Calu3 (cell line): ENCODE measurements at places on chromosomes 3 and 15.

DNA sequence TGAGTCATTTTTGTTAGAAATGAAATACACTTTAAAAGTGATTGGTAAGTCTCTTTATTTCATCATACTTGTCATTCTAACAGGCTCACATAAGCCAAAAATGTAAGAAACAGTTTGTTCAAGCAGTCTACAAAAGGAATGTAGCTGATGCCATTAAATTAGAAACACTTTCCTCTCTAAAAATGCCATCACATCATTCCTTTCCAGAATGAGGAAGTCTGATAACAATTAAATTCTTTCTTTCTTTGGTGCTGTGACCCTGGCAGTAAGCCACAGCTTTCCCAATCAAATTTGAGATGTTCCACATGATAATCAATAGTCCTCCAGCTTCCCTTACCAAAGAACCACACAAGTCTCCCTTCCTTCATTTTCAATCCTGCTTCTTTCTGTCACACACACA is 9.4 kb upstream of the P2RY1 start:
- H3K4me3 ChIP-seq: no peak overlapping the region
- H3K4me1 ChIP-seq: peaks cover 6% of the 10 kb centered on the region
- H3K36me3 ChIP-seq: no peaks in the 10 kb centered on the region
- DNase-seq: peak; percentile 41
- H3K27me3 ChIP-seq: no peaks in the 10 kb centered on the region

DNA sequence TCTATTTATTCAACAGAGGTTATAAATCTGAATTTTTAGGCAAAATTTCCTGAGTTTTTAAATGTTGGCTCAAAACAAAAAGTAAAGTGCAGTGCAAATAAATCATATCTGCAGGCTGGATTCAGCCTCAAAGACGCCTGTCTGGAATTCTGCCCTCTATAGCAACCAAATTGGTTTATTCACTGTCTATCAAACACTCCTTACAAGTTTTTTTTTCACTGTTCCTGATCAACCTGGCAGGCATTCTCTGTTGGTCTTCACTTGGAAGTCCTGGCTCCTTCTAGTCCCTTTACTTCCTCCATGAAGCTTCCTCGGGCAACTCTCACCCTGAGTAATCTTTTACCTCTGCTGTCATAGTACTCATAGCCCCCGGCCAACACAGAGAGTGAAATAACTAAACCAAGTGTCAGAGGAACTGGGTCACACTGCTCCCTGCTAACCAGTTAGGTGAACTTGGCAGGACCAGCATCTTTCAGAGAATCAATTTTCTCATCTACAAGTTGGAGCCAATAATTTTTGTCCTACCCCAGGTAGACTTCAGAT is 36.8 kb upstream of the TIPARP start:
- no peak for DNase-seq
- H3K27me3 ChIP-seq: no peaks in the 10 kb centered on the region
- H3K36me3 ChIP-seq: no peaks in the 10 kb centered on the region
- no peaks in the 10 kb centered on the region for H3K4me1 ChIP-seq
- H3K27ac ChIP-seq: no peak overlapping the region
- no peak overlapping the region for H3K4me3 ChIP-seq

GRCh38 chr3:45098310-45098709 is 47.9 kb downstream of the CDCP1 start:
- H3K4me3 ChIP-seq: no peak overlapping the region
- H3K27ac ChIP-seq: no peak overlapping the region
- H3K36me3 ChIP-seq: peaks cover 24% of the 10 kb centered on the region
- no peak for DNase-seq

DNA sequence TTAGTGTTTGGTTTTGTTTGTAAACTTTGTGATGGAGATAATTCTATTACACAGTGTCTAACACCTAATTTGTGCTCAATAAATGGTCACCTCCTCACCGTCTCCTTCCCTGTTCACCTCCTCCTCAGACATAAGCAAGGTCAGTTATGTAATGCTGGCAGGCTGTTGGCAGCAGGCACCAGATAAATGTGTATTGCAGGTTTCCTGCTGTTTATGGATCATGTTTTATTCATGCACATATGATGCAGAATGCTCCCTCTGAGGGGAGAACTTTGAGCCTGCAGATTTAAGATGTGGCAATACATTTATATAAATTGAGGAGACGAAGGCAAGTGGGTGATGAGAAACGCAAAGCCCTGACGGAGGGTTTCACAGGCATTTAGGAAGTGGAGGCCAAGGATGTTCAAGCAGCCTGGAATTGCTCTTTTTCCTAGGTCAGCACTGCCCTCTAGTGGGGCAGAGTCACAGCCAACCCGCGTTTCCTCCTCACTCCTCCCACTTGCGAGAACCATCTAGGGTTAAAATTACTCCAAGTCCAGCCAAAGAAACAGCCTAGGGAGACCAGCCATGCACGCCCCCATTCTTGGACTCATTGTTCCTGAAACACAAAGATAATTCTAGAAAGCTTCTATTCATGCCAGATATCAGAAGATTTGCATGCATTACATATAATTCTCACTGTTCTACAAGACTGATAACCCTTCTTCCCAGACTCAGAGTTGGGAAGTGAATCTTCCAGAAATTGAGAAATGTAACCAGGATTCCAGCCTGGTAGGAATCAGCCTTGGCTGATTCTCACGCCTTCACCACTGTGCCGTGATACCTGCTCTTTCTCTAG is 228.7 kb downstream of the SLCO3A1 start:
- no peaks in the 10 kb centered on the region for H3K27me3 ChIP-seq
- peaks cover under 1% of the 10 kb centered on the region for H3K4me1 ChIP-seq
- no peaks in the 10 kb centered on the region for H3K36me3 ChIP-seq
- DNase-seq: peak; percentile 82
- no peak overlapping the region for H3K27ac ChIP-seq

DNA sequence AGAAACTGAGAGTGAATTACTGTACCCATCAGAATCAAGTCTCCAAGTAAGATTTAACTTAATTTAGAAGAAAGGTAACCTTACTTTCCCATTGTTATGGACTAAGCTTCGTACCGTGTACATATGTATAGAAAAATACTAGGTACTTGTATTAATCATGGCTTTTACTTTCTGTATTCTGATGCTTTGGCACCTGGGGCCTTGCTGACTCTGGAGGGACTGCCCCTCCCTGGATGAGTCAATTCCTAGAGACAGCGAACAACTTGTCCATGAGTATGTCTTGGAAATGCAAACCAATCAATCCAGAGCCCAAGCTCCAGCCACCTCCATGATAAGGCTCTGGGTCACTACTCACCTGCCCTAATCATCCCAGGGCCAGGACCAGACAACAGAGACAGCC is 50.0 kb upstream of the DGKG start:
- no peak overlapping the region for H3K4me3 ChIP-seq
- no peaks in the 10 kb centered on the region for H3K36me3 ChIP-seq
- no peak overlapping the region for H3K27ac ChIP-seq
- H3K4me1 ChIP-seq: peaks cover 30% of the 10 kb centered on the region
- H3K27me3 ChIP-seq: peaks cover 78% of the 10 kb centered on the region

DNA sequence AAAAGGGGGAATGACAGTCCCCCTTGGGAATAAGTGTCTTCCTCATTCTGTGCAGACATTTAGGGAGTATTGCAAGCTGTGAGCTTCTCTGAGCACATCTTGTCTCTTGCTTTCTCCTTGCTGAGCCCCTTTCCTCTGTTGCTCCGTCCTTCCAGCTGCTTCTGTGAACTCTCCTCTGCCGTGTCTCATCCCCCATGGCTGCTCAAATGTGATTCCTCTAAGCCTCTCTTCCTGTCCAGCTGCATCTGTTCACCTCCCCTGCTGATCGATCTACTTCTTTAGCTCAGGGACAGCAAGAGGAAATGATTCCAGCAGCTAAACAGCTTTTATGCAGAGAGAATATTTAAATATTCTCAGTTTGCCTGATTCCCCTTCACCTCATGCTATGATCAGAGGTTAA is 328.0 kb upstream of the DNAJC19 start:
- H3K36me3 ChIP-seq: no peaks in the 10 kb centered on the region
- DNase-seq: no peak
- no peaks in the 10 kb centered on the region for H3K4me1 ChIP-seq
- no peak overlapping the region for H3K27ac ChIP-seq
- H3K4me3 ChIP-seq: no peak overlapping the region

DNA sequence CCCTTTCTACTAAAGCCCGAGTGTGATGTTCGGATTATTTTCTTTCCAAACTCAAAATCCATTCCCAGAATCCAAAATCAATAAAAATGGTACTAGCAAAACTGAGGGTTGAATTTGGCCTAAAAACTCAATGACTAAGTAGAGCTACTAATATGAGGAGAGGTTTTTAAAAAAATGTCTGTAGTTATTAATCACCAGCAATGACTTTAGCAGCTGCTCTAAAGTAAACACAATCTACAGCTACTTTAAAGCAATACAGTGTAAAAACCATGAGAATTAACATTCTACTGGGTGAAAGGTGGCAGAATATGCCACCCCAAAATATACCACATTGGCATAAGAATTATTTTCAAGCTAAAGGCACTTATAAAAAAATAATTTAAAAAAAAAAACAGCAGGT is 23.5 kb downstream of the FHIT start:
- H3K4me1 ChIP-seq: no peaks in the 10 kb centered on the region
- H3K4me3 ChIP-seq: no peak overlapping the region
- H3K27ac ChIP-seq: no peak overlapping the region
- H3K36me3 ChIP-seq: no peaks in the 10 kb centered on the region
- no peaks in the 10 kb centered on the region for H3K27me3 ChIP-seq

DNA sequence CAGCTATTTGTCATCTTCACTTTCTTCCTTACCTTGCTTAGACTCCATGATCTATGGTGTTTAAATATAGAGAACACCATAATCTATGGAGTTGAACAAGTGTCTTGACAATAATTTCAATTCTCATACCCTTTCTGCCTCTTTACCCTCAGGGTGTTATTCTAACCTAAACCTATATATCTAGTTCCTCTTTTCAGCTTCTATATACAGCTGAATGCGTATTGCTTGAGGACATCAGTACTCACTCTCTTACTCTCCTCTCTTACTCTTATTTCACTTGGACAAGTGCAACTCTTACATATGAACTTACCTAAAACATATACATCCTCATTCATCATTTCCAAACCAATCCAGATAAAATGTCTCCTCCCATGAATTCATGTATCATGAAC is 187.1 kb downstream of the RAP2B start:
- no peaks in the 10 kb centered on the region for H3K36me3 ChIP-seq
- no peak overlapping the region for H3K27ac ChIP-seq
- H3K4me3 ChIP-seq: no peak overlapping the region

- peaks cover 29% of the 10 kb centered on the region for H3K4me1 ChIP-seq
- H3K27me3 ChIP-seq: no peaks in the 10 kb centered on the region
Observed at GRCh38 chr15:77430213-77430612, 9.5 kb downstream of the HMG20A start.

- H3K4me1 ChIP-seq: peaks cover 16% of the 10 kb centered on the region
- peaks cover 6% of the 10 kb centered on the region for H3K36me3 ChIP-seq
- H3K4me3 ChIP-seq: peak overlapping the region; percentile 76
- no peaks in the 10 kb centered on the region for H3K27me3 ChIP-seq
- peak overlapping the region; percentile 68 for H3K27ac ChIP-seq
- DNase-seq: peak; percentile 76
Observed at GRCh38 chr3:191499307-191500080, 38.5 kb downstream of the PYDC2 start.

DNA sequence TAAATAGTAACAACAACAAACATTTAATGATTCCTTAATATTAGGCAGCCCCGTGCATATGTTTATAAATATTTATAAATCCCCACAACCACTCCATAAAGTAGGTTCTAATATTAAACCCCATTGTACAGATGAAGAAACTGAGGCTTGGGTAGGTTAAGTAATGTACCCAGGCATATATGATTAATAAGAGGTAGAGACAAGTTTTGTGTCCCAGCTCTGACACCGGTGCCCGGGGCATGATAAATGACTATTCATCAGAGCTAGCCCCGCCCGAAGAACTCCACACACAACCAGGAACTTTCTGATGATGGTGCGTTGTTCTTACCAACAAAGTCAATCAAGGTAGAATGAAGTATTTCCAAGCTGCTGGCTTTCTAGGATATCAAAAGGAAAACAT is 19.4 kb downstream of the CDCP1 start:
- peak overlapping the region; percentile 75 for H3K27ac ChIP-seq
- peaks cover 23% of the 10 kb centered on the region for H3K36me3 ChIP-seq
- no peaks in the 10 kb centered on the region for H3K27me3 ChIP-seq
- peaks cover 49% of the 10 kb centered on the region for H3K4me1 ChIP-seq
- H3K4me3 ChIP-seq: no peak overlapping the region

GRCh38 chr15:98943051-98943508 is 64.5 kb downstream of the PGPEP1L start:
- H3K36me3 ChIP-seq: no peaks in the 10 kb centered on the region
- H3K4me1 ChIP-seq: no peaks in the 10 kb centered on the region
- H3K4me3 ChIP-seq: no peak overlapping the region
- H3K27me3 ChIP-seq: no peaks in the 10 kb centered on the region
- no peak for DNase-seq
- H3K27ac ChIP-seq: no peak overlapping the region

GRCh38 chr3:172698631-172699030 is 12.2 kb downstream of the NCEH1 start:
- peaks cover 25% of the 10 kb centered on the region for H3K36me3 ChIP-seq
- H3K27ac ChIP-seq: peak overlapping the region; percentile 17
- H3K4me3 ChIP-seq: peak overlapping the region; percentile 2
- no peaks in the 10 kb centered on the region for H3K27me3 ChIP-seq
